ENCODE measurements at places on chromosomes 6 and 20.

DNA sequence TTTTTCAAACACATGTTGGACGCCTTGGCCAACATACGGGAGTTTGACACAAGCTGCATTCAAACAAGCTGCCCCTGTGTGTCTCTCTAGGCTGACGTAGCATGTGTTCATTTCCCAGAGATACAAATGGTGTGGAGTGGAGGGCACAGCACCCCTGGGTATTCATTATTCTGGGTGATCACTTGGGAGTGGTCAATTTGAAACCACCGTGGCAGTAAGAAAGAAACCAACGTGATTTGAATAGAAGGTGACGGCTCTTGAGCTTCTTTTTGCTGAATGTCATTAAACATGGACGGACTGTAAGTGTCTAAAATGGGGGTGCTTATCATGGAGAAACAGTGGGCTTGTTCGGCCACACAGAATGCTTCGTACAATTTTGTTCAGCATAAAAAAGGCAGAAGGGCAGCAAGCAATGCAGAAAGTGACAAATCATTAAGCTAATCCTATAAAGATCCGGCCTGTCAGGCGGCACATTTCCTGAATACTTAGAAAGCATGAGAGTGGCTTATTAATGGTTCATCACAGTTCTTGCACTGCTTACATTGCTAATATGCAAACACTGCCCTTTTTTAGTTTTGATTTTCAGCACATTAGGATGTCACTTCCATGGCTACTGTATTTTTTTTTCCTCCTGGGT is 1261.9 kb upstream of the CITED2 start:
- no peak for DNase-seq

GRCh38 chr6:112188906-112189305 is 65.5 kb downstream of the LAMA4 start:
- no peak for DNase-seq

- no peak for DNase-seq
Measured at GRCh38 chr6:135922746-135923145, 71.2 kb downstream of the PDE7B start.

DNA sequence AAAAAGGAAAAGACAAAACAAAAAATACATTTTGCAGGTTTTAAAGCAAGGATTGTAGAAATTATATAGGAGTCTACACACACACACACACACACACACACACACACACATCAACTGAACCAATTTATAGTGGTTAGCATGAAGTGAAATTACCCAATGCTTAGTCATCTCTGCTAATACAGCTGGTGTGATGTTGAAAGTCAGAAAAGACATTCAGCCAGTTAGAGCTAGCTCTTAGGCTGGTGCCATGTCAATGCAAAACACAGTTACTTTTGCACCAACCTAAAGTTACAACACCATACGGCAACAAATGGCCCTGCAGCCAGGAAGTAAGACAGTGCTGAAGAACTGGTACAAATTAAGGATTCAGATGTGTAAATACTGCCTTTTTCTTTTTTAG is 15.2 kb downstream of the FAM210B start:
- DNase-seq, result no peak

DNA sequence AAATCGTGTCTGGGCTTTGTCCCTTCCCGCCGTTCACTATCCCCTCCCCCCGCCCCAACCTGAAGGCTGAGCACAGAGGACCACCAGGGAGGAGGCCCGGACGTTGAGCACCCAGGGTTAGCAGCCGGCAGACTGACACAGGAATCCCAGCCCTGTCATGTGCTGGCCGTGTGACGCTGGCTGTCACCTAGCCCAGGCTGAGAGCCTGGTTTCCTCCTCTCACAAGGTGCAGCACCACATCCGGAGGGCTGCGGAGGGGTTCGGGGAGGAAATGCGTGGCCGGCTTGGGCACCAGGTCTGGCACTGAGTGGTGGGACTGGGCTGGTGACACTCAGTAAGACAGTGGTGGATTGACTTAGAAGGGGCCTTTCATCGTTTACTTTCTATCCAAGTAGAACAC is 4.6 kb upstream of the LSM14B start:
- peak; percentile 11 for DNase-seq

GRCh38 chr6:92568541-92568940 is 850.8 kb downstream of the EPHA7 start:
- DNase-seq, result no peak

DNA sequence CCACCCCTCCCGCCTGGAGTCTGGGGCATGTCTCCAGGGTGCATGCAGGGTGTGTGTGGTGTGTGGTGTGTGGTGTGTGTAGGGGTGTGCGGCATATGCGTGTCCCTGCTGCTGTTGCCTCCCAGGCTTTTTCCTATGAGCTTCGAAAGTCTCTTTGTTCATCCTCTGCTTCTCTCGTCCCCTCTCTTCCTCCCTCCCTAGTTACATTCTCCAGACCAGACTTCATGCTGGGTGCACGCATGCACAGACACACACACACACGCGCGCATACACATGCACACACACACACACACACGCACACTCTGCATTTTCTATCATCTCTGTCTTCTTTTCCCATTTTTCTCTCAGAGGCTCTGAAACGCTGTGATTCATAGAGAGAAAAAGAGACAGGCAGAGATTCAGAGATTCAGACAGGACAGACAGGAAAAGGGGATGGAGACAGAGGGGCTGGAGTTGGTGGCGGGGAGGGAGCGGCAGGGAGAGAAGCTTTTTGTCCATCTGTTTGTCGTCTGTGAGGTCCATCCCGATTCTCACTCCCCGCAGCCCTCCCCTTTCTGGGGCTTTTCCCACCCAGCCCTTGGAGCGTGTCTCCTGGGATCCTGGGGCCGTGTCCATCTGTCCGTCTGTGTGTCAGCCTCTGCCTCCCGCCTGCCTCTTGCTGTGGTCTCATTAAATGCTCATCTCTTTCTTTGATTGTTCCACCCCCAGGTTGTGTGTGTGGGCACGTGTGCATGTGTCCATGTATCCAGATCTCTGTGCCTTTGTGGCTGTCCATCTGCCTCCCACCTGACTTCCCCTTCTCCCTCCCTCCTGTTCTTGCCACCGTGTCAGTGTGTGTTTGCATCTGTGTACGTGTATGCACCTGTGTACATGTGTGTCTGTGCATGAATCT is 62.6 kb downstream of the SRC start:
- DNase-seq, result no peak

DNA sequence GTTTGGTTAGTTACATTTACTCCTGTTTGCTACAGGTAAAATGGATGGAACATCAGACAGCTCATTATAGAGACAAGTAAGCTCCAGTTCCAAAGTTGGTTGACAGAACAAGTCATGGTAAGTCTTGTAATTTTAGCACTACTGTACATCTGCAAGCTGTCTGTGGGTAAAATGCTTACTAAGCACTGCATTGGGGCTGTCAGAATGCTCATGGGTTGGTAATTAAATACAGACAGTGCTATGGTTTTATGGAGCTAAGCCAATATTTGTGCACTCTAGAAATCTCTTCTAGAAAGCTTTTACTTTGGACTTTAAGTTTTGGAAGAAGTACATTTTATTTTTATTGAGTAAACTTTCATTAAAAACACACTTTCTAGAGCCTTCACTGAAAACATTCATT is 419.2 kb upstream of the MMS22L start:
- no peak for DNase-seq

- no peak for DNase-seq
Measured at GRCh38 chr6:125183391-125183790, 29.8 kb downstream of the TPD52L1 start.

- no peak for DNase-seq
Measured at GRCh38 chr6:89299466-89299850, 15.6 kb downstream of the GABRR2 start.

DNA sequence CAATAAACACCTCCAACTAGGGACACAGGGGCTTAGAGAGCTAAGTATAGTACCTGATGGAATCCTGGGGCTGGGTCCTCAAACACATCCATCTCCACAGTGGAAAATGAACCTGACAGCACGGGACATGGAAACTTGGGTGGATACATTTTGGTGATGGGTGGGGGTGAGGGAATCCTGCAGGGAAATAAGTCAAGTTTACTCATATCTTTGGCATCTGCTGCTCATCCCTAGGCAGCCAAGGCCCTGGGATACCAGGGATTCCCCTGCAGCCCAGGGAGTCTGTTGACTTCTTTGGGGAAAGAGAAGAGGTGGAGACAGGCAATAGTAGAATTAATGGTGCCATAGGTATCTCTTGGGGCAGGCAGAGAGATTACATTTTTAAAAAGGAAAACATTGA is 6.6 kb downstream of the APOBEC2 start:
- DNase-seq, result no peak

DNA sequence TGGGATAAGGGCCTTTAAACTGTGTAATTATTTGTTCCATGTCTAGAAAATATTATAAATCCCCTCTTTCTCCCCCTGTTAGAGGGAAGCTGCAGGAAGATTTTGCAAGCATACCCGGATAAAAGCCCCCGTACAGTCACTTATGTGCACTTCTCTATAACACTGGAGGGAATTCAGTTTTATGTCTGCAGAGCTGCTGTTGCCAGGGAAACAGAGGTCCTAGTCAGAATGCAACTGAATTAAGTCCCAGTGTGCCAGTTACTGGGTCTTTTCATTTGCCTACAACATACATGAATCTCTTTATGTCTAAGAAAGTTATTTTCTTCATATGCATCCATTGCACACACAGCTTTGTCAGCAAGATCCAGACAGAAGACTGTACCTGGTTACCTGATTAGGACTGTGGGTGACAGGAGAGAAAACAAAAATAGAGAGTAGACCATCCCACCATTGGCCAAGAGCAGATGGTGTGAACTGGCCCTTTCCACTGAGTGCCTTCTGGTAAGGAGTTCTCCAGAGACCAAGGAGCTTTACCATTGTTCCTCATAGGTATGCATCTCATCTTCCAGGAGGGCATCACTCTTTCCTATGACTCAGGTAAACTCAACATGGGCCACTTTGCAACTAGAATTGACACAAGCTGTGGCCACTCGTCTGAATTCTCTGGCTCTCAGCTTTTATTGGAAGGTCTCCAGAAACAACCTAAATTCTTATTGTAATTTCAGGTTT is 180.8 kb upstream of the PHACTR1 start:
- no peak for DNase-seq

GRCh38 chr6:129110690-129111343 is 227.9 kb downstream of the LAMA2 start:
- DNase-seq, result no peak

- DNase-seq, result no peak
Measured at GRCh38 chr6:145305670-145306069, 429.6 kb downstream of the EPM2A start.

GRCh38 chr20:54044156-54044555 is 26.2 kb downstream of the BCAS1 start:
- DNase-seq, result no peak

DNA sequence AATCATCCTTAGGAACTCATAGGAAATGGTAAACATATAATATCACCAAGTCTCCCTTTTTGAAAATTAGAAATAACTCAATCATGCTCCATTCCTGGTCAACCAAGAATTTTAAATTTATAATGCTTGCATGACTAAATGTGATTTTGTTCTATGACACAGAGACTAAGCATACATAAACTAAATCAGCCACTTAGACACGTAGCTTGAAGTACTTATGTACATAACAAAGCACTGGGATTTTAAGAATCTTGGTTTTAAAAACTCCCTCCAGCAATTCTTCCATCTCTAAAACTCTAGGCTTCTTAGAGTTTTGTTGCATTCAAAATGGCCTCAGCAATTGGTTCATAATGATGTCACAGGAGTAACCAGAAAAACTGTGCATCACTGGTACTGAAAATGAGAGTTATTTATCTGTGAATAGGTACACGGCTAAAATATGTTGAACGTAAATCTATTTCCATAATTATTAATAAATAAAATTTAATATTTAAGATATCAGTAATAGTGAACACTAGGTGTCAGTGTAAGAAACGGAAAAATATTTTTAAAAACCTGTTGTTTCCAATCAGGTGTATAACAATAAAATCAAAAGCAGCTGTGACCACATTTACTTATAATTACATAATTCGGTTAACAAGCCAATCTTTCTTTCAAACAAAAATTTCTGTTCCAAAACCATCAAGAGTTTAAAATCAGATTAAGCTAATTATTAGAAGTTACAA is 241.6 kb upstream of the RUNX2 start:
- no peak for DNase-seq

GRCh38 chr6:111761212-111761611 is 112.0 kb downstream of the FYN start:
- no peak for DNase-seq

- DNase-seq, result no peak
Measured at GRCh38 chr6:33201935-33202334, 1.3 kb downstream of the SLC39A7 start.

DNA sequence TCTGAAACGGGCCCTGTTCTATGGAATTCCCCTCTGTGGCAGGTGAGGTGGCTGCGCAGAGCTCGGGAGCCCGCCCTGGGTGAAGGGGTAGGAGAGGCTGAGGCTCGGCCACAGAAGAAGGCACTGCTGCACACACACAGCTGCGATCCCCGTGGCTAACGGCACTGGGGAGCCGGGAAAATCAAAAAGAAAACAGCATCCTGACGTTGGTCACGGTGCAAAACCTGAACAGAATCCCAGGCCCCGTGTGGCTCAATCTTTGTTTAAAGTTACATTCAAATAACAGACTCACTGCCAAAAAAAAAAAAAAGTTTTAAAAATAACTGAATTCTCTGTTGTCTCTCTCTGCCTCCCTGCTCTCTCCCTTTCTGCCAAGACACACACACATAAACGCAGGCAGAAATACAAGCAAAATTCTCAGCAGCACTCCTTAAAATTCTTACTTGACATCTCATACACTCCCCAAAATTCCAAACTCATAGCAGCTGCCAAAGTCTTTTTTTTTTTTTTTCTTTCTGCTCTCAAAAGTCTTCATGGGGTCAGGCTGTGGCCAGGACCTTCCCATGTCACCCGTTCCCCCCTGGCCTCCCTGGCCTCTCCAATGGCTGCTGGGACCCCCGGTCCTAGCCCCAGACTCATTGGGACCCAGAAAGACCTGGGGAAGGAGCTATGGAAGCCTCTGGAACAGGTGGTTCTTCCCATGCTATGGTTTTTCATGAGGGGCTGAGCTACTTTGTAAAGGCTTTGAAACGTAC is 248.8 kb downstream of the TTLL2 start:
- DNase-seq, result no peak

DNA sequence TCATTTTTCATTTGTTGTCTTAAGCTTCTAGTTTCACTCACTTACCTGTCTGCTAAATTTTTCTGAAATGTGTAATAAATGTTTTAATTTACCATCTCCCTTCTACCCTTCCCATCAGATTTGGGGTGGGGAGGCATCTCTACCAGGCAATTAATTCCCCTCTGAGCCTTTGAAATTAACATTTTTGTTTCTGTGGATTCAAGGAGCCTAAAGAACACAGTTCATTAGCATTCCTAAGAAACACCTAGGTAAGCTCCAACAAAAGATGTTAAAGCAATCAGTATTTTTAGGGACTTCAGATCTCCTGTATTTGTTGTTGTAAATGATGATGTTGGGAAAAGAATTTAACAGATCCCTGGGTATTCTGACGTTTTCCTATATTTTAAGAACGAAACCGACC is 6.6 kb downstream of the TOP1 start:
- no peak for DNase-seq

DNA sequence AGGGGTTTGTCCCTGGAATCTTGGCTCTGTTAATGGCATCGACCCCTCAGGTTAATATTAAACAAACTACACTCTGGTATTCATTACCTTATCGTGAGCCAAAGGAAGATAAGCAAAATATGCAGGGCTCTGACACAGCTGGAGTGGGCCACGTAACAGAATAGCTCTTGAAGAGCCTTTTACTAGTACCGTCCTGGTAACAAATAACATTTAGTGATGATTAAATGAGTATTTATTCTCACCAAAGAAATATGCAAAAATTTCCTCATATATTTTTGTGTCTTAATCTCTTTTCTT is 20.1 kb upstream of the UTRN start:
- DNase-seq, result no peak

GRCh38 chr6:14968056-14968637 is 277.7 kb upstream of the JARID2 start:
- no peak for DNase-seq

Measured in activated CD4-positive, CD25-positive, alpha-beta regulatory T cell (primary cell).